ENCODE measurements at places on chromosomes 13 and 19.

GRCh38 chr13:109275139-109275745 is 511.1 kb downstream of the IRS2 start:
- no peak for DNase-seq

DNA sequence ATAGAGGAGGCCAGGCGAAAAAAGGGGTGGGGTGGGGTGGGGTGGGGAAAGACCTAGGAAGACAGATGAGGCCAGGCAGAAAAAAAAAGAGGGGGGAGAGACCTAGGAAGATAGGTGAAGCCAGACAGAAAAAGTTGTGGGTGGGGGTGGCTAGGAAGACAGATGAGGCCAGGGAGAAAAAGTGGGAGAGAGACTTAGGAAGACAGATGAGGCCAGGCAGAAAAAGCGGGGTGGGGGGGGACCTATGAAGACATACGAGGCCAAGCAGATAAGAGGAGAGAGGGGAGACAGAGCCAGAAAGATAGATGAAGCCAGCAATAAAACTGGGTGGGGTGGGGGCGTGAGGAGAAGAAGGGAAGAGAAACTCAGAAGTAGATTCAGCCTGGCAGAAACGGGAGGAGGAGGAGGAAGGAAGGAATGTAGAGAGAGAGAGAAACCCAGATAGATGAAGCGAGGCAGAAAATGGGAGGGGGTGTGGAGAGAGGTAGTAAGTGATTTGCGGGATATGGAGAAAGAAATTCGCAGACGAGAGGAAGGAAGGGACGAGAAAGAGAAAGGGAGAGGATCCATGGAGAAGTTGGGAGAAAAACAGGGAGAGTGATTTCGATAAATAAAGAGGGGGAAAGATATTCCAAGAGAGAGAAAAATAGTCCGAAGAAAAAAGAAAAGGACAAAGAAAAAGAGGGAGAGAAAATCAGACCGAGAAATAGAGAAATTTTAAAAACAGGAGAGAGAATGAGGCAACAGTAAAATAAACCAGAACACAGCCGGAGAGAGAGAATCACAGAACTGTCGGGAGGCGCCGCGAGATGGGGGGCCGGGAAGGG is 12.2 kb upstream of the CACNG6 start:
- no peak for DNase-seq

- DNase-seq, result no peak
Observed at GRCh38 chr13:107138486-107138885, 570.5 kb upstream of the ARGLU1 start.

DNA sequence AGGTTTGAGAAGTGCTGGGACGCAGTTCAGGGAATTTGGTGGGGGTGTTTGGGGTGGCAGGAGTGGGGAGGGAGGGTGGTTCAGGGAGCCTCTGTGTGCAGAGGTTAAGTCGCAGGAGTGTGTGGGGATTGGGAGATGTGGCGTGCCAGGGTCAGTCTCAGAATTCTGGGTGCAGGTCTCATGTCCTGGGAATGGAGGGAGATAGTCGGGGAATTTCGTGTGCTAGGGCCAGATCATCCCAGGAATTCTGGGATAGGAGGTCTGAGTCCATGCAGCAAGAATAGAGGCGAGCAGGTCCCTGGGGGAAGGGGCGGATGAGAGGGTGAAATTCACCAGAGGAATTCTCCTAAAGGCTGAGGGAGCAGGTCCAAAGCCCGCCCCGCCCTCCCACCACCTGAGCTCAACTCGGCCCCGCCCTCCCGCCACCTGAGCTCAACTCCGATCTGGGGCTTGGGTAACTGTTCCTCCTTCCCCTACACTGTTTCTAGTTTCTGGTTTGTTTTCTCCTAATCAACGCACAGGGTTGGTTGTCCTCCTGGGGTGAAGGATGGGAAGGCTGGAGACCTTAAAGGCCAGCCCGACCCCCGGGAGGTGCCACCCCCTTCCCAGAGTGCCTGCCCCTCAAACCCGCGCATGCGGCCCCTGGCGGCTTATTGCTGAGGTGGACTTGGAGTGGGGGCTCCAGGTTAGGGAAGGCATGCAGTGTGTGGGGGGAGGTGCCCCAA is 15.2 kb downstream of the KCNC3 start:
- no peak for DNase-seq

- no peak for DNase-seq
Observed at GRCh38 chr19:55275851-55276719, 3.8 kb downstream of the HSPBP1 start.

GRCh38 chr13:99269627-99270241 is 11.6 kb upstream of the GPR18 start:
- peak; percentile 66 for DNase-seq

DNA sequence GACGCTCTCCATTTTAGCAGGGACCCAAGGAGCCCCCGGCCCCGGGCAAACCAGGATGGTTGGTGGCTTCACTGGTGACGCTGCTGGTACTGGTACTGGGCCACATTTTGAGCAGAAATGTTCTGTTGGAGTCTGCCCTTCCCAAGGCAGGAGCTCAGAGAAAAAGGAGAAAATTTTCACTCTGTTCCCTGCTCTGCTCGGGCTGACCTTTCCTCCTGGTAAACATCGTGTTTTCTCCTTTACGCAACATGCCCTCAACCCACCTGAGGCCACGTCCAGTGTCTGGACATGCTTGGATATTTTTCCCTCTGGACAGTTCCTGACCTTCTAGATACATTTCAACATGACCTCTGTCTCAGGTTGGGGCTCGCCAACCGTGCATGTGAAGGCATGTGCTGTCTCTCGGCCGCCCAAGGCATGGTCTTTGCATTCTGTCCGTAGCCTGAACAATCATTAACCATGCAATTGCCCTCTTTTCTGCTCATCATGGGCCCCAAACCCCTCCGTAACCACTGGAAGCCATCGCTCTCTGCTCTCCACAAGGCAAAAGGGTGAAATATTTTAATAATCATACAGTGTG is 115.2 kb upstream of the PEG3 start:
- no peak for DNase-seq

DNA sequence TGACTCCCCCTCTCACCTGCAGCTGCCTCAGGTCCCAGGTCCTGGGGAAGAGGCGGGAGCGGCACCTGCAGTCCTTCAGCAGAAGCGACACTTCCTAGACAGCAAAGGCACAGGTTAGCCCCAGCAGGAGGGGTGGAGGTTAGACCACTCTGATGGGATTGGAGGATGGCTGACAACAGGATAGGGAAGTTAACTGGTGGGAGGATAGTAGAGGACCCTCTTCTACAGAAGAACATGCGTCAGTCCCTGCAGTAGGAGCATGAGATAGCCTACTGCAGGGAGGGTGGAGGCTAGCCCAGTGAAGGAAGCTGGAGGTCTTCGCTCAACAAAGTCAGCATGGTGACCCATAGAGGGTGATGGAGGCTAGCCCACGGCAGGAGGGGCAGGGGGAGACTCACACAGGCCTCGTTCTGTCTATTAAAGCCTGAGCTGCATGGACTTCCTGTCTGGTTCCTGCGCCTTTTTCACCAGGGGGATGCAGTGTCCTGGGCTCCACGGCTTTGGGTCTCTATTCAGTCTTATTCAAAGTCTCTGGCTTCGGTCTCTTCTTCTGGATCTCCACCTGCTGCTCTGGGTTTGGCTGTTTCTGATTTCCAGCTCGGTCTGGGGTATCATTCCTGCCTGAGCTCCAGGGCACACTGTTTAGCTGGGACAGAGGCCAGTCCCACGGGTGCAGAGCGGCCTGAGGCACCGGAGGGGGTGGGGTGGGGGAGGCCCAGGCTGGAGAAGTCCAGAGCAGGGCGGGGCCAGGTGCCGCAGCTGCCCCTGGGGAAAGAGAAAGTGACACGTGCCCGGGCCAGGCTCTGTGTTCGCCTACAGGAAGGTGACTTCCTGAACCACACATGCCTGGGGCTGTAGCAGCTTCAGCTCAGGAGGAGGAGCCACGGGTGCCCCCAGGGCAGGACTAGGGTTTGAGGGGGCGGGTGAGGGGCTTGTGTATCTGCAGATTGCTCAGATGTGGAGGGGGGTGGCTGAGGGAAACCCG is 7.3 kb downstream of the IFNL3 start:
- peak; percentile 21 for DNase-seq

GRCh38 chr19:38537071-38537936 is 80.4 kb downstream of the MAP4K1 start:
- DNase-seq, result no peak

DNA sequence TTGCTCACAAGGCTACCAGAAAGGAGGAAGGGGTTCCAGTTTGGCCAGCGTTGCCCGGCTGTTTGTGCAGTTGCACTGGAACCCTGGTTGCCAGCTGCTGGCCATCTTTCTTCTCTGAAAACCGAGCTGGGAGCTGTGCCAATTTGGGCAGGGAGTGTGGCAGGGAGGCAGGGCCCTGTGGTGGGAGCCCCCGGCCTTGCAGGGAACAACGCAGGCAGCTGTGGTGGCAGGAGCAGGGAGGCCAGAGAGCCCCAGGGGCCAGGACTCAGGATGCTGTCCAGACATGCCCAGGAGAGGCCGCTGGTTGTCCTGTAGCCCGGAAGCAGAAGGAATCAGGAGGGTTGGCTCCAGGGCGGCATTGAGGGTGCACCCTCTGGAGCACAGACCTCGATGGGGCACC is 4.8 kb downstream of the KMT5C start:
- no peak for DNase-seq

GRCh38 chr13:21025539-21025938 is 35.8 kb downstream of the LATS2 start:
- DNase-seq, result no peak

- DNase-seq, result no peak
Observed at GRCh38 chr19:18263324-18264136, 10.7 kb downstream of the IQCN start.

GRCh38 chr19:47002106-47002766 is 17.4 kb upstream of the NPAS1 start:
- no peak for DNase-seq

DNA sequence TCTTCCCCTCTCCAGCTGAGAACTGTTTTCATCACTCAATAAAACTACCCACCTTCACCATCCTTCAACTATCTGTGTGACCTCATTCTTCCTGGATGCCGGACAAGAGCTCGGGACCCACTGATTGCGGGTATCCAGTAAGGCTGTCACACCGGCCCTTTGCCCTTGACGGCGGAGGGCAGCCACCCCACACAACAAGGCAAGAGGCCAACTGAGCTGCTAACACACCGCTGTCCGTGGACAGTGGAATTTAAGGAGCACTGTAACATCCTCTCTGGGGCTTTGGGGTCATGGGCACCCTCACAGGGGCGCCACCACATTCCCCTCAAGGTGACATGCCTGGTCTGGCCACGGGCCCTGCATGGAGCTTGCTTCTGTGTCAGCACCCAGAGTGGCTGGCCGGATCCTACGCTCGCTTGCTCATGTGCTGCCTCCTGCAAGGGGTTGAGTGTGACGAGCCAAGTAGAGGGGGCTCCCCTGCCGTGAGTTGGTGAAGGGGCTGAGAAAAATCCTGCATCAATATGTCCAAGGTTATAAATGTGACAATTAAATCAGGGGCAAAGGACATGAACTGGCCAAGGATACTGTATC is 31.4 kb downstream of the LHFPL6 start:
- DNase-seq, result no peak

GRCh38 chr19:4688587-4688986 is 18.4 kb upstream of the MYDGF start:
- DNase-seq, result no peak

GRCh38 chr13:94369972-94370436 is 109.5 kb downstream of the DCT start:
- no peak for DNase-seq

- peak; percentile 42 for DNase-seq
Observed at GRCh38 chr19:49056101-49056901, 1.2 kb downstream of the CGB7 start.

DNA sequence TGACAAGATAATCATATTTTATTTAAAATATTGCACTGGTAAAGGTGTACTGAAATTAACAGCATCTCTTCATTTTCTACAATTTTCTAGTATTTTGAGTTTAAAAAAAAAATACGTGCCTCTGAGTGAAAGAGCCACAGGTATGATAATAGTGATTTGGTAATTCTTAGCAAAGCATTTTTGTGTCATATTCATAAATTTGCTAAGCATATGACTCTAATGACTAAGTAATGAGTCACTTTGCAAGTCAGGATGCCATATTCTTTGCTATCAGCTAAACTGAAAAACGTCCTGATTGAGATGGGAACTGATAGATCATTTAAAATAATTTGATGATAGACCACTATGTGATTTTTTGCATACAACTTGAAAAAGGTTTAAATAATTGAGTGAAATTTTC is 136.1 kb upstream of the IRS2 start:
- DNase-seq, result no peak

- no peak for DNase-seq
Observed at GRCh38 chr19:33298146-33298911, 4.0 kb downstream of the CEBPA start.

DNA sequence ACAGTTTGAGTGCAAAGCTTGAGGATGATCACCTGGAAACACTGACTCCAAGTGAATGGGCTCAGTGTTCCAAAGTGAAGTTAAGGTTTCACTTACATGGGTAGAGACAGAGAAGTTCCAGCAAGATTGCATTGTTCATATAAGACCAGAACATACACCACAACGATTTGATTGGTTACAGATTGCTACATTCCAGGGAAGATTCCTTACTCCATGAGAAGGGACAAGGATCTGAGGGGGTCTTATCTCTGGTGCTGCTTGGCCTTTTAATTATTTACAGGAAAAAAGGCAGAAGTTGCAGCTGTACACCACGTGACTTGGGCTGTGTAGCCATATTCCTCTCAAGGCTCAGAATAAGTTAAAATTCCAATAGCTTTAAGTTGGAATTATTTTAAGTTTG is 12.3 kb downstream of the WDFY2 start:
- no peak for DNase-seq

DNA sequence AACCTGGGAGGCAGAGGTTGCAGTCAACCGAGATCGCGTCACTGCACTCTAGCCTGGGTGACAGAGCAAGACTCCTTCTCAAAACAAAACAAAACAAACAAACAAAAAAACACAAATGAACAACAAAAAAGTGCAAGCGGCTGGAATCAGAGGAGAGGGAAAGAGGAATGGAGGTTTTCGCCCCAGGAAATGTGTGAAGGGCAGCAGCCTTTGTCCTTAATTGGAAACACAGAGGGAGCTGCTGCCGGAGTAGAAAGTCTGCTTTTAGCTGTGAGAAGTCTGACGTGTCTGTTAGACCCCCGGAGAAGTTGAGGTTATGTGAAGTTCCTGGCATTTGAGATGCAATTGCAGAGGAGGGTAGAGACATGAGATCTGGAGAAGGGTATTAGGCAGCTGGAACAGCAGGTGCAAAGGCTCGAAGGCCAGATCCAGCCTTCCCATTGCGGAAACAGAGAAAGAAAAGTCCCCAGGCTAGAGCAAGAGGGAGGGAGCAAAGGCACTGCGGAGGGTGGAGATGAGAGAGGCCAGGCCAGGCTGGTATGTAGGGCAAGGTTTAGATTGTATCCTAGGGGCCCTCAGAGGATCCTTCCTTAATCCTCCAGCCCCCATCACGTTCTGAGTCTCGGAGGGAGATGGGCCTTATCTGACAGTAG is 473 bp downstream of the TMIGD2 start:
- no peak for DNase-seq

Data from CD4-positive, alpha-beta memory T cell (primary cell).